ENCODE measurements at places on chromosomes 3 and 15. TPM values are rescaled to one million over a fixed set of nuclear protein-coding genes. Genes with fewer than 3 reads are reported as not detected.

Gene MB21D2
- 18.9 TPM for total RNA-seq

Gene UBE2E2
- total RNA-seq = 67.7 TPM

GRCh38 chr15:49622561-49622960 lies 1.7 kb downstream of the DTWD1 start:
- no peak for DNase-seq

GRCh38 chr15:58224068-58224467 lies 85.9 kb downstream of the AQP9 start:
- no peak for DNase-seq

DNA sequence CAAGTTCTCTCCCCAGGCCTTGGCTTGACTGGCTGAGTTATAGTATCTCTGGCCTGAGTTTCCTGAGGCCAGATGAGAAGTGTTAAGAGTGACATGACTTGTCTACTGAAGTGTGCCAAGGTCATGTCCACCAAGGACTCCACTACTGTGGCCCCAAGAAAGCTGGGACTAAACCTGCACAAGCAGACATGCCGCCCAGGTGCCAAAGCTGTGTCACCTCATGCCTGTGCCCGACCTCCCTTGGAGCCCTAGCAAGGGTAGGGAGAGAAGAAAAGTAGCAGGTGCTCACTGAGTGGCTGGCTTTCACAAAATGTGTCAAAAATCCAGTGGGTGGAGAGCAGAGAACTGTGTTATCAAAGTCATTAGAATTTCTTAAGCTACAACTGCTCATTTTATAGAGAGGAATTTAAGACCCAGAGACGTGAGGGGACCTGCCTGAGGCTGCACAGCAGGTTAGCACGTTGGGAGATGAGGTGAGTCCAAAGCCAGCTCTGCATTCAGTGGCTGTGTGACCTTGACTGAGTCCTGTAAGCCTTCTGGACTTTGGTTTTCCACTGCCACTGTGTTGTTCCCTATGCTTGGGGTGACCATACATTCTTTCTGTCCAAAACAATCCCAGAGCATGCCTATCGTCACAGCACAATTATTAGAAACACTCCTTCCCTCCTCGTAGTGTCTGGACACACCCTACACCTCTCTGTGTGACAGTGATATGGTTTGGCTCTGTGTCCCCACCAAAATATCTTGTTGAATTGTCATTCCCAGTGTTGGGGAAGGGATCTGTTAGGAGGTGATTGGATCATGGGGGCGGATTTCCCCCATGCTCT lies 5.0 kb upstream of the LYSMD4 start:
- no peak for DNase-seq
